Fibroblast of villous mesenchyme (primary cell): ENCODE measurements at places on chromosomes 7 and 10.

GRCh38 chr10:100265821-100266485, 1.5 kb downstream of the CWF19L1 start:
- no peak for DNase-seq

DNA sequence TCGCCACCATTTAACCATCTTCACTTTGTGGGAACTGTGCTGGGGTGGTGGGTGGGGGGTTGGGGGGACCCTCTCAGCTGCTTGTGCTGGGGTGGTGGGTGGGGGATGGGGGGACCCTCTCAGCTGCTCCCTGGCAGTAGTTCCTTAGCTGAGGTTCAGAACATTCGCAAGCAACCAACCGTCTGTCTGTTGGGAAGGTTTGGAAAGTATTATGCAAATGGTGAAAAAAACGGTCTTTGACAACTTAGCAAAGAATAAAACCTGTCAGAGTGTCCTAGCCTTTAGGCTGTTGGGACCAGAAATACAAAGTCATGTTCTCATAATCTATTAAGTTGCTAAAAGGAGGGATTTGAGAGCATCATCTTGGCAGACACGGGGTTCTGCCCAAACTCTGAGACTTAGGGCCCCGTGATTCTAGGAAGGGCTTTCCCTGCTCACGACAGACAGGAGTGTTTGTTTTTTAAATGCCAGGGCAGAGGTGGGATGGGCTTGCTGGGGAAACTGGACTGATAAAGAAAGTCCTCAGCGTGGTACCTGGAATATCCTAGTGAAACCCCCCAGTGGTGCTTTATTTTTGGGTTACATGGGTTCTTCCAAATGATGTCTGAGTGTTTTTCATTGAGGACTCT, 14.1 kb upstream of the SRGN start:
- no peak for DNase-seq

- peak; percentile 30 for DNase-seq
Observed at GRCh38 chr10:113139699-113140098, 189.7 kb downstream of the TCF7L2 start.

- DNase-seq: no peak
Observed at GRCh38 chr7:103009466-103010185, 65.0 kb downstream of the FBXL13 start.

- DNase-seq: no peak
Observed at GRCh38 chr10:103917302-103918052, 507 bp downstream of the STN1 start.

GRCh38 chr10:93826355-93826754, 67.4 kb upstream of the SLC35G1 start:
- DNase-seq: no peak

DNA sequence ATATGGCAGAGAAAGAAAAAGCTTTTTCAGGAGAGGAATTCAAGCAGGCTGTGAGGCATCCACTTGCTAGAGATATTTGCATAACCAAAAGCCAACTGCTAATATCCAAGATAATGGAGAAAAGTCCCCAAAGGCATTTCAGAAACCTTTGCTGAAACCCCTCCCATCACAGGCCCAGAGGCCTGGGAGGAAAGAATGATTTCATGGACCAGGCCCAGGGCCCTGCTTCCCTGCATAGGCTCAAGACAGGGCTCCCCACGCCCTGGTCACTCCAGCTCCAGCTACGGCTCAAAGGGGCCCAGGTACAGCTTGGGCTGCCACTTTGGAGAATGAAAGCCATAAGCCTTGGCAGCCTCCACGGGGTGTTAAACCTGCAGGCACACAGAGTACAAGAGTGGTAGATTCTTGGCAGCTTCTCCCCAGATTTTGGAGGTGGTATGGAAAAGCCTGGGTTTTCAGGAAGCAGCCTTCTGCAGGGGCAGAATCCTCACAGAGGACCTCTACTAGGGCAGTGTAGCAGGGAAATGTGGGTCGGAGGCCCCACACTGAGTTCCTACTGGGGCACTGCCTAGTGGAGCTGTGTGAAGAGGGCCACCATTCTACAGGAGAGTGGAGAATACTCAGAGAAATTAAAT, 5.6 kb upstream of the RSU1 start:
- DNase-seq: no peak

DNA sequence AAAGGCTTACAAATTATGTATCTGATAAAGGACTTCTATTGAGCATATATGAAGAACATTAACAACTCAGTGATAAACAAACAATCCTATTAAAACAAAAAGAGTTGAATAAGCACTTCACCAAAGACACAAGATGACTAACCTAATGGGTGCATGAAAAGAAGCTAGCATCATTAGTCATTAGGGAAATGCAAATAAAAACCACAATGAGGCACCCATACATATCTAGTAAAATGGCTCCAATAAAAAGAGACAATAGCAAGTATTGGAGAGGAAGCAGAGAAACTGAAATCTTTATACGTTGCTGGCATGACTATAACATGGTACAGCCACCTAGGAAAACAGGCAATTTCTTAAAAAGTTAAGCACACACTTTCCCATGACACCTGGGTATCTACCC, 77.6 kb upstream of the ZMIZ1 start:
- no peak for DNase-seq

GRCh38 chr10:48714088-48714487, 29.4 kb downstream of the WDFY4 start:
- DNase-seq: no peak

GRCh38 chr7:85102813-85103350, 84.0 kb downstream of the SEMA3D start:
- DNase-seq: no peak

DNA sequence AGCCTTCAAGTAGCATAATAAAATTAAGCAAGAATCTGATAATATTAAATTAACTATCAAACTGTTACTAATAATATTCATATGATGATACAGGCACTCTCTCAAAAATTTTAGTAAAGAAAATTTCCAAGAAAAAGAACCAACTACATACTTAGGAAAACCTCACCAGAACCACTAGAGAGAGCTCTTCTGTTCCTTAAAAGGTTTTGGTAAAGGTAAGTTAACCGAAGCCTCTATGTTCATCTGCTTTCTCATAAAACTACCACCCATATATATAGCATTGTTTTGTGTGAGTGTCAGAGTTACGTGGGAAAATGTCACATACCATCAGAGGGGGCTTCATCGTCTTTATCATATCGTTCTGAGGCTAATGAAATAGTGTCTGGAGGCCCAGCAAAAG, 20.7 kb downstream of the SKAP2 start:
- peak; percentile 12 for DNase-seq

DNA sequence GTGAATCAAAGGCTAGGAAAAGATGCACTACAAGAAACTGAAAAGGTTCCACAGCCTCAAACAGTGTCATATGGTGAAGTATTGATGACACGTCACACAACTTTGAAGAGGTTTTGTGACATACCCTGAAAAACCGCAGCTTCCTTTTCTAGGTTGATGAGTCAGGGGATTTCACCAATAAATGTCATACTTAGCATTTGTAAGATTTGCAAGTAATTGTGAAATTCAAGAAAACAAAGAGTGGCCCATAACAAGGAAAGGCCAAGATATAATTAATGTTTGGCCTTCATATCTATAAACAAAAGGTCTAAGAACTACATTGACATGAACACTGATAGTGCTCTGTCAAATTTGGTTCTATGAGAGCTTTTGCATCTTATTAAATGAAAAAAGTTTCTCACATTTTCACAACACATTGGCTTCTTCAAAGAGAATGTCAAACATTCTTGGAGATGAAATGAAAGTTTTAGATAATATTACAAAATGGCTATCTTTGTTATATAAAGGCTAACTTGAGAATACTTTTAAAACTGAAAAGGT, 62.0 kb upstream of the NAMPT start:
- peak; percentile 98 for DNase-seq

DNA sequence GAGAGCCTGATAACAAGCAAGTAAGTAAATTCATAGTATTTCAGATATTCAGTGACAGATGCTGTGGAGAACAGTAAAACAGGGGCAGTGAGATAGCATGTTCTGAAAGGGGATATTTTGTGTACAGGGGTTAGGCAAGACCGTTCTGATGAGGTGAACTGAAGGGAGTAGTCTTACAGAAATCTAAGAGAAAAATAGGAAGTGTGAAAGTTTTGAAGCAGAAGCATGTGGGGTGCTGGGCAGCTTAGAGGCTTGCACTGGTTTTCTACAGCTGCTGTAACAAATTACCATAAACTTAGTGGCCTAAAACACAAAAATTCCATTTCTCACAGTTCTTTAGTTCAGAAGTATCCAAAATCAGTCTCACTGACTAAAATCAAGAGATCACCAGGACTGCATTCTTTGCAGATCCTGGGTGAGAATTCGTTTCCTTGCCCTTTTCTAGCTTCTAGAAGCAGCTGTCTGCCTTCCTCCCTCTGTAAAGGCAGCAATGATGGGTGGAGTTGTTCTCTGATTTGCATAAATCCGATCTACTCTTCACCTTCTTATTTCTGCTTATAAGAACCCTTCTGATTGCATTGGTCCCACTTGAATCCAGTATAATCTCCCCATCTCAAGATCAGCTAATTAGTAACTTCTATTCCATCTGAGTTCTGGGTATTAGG, 7.5 kb upstream of the KLF14 start:
- DNase-seq: no peak

DNA sequence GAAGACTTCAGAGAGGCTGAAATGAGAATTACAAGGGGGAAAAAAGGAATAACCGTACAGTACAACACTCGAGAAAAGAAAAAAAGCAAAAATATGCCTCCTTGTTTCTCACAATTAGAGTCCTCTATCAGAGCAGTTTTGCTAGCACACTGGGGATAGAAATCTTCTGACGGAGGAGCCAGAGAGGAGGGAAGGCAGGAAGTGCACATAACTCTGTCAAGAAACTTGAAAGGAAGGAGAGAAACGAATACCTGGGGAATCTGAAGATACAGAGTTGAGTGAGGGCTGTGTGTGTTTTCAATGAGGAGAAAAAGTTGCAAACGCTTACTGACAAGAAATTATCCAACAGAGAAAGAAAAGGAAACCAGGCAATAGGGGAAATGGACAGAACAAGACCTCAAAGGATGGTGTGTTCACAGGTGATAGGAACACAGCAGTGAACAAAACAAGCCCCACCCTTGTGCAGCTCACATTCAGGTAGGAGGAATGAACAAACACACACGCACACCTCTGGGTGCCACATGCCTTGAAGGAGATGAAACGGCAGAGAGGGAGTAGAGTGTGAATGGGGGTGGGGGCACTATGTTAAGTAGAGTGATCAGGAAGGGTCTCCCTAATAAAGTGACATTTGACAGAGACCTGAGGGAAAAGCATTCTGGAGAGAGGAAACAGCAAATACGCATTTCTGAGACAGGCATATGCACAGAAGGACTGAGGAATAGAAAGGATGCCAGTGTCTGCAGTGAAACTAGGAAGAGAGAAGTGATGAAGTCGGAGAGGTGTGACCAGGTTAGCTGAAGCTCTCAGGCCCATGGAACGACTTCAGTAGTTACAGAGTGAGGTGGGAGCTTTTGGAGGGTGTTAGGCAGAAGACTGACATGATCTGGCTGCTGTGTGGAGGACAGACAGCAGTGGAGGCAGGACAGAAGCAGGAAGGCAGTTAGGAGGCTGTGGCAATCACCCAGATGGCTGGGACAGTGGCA, 46.7 kb upstream of the SPOCK2 start:
- no peak for DNase-seq

- DNase-seq: peak; percentile 69
Observed at GRCh38 chr7:106329971-106330733, 45.4 kb upstream of the NAMPT start.

DNA sequence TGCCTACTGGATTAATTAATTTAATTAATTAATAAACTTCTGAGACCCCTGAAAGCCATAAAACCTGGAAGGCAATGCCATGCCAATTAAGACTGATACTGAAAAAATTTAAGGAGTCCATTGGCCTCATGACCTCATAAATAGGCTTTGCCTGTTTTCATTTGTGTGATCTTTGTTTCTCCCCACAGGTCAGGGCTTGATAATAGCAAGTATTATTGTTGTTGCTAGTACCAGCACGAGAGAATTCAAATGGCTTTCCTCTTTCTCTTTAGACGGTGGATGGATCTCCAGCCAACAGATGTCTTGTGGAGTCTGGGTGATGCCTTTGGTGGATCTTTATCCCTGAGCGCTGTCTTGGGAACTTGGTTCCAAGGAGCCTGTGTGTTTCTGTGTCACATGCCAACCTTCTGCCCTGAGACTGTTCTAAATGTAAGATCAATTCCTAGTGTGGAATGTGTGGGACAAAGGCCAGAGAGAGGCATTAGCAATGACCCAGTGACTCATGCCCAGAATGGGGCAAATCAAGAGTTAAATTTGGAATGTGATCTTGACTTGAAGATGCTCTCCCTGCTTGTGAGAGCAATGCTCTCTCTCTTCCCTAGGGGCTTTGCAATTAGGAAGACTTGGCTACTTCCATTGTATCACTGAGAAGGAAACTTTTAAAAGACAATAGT, 17.7 kb downstream of the ACSM6 start:
- no peak for DNase-seq

- DNase-seq: no peak
Observed at GRCh38 chr7:120274899-120275298, 1.9 kb downstream of the KCND2 start.

- peak; percentile 56 for DNase-seq
Observed at GRCh38 chr10:74223755-74224529, 72.9 kb downstream of the ADK start.

- DNase-seq: no peak
Observed at GRCh38 chr7:46360811-46361210, 439.7 kb upstream of the IGFBP3 start.

- no peak for DNase-seq
Observed at GRCh38 chr10:106053061-106053460, 1111.4 kb downstream of the SORCS1 start.

DNA sequence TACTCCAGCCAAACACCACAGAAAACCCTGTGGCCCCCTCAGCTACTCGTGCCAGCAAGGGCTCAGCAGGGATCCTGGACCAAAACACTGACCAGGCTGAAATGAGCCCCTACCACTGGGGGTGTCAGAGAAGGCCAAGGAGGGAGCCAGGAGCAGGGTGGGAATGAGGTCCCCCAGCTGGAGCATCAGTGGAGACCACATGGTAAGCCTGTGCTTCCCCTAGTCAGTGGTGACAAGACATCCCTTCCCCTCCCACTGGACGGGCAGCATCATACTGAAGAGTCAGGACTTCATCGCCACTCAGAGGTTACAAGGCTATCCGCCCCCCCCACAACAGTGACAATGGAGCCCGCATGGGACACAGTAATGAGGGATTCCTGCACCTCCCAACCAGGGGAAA, 99.6 kb downstream of the LHPP start:
- DNase-seq: no peak

- peak; percentile 43 for DNase-seq
Observed at GRCh38 chr10:14374745-14375445, 44.2 kb upstream of the FRMD4A start.

- no peak for DNase-seq
Observed at GRCh38 chr7:38671911-38672905, 41.0 kb upstream of the AMPH start.
